ENCODE measurements at places on chromosomes 1 and 21. TPM values are rescaled to one million over a fixed set of nuclear protein-coding genes. Genes with fewer than 3 reads are reported as not detected.

C1QA gene
- 44.4 TPM for total RNA-seq

C1orf226 gene
- 4.2 TPM for total RNA-seq

FOXD2 gene
- 0.19 TPM for total RNA-seq

IQCC gene
- total RNA-seq = 1.6 TPM

ADORA1 gene
- total RNA-seq = 8.1 TPM

KCND3 gene
- total RNA-seq = 18.6 TPM

FCRL4 gene
- total RNA-seq = not detected

DNA sequence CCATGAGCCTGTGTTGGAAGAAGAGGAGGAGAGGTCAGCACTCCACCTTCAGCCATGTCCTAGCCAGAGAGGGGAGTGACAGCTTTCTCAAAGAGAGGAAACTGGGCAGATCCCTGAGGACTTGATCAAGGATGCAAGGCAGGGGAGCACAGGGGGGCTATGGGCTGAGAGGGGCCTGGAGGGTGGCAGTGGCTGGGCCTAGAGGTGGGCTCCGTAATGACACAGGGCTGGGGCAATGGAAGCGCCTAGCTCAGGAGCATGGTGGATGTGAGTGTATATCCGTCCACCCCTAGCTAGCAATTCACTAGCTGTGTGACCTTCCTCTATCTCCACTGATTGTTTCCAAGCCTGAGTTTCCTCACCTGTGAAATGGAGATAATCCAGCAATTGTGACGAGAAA lies 32.6 kb downstream of the NEK2 start:
- DNase-seq = peak; percentile 41

- no peak for DNase-seq
Measured at GRCh38 chr1:58391056-58391455, 155.5 kb downstream of the OMA1 start.

DNA sequence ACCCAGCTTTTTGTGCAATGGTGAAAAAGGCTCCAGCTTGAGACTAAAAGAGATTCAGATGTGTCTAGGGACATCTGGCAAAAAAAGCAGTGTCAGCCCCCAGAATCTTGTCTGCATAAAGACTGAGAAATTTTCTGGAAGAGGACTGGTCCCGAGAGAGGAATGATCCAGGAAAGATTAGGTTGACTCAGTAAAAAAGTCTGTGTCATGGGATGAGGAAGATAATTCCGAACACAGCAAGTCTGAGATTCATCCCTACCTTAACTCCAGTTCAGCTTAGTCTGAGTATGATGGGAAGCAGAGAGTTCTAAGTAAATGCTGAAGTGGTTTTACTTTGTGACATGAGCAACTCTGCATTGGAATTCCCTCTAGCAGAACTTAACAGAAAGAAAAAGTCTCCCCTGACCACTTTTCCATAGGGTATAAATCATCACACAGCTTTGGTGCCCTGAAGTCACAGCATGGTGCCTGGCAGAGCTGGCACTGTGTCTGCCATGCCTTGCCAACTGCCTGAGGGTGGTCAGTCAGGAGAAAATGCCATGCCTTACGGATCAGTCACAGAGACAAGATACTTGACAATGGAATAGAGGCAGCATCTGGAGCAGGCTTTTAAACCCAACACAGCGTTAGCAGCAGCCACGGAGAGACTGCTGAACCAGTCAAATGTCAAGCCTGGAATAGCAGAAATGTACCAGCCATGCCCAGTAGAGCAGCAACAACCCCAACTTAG lies 153.4 kb downstream of the ZC3H11B start:
- no peak for DNase-seq

DNA sequence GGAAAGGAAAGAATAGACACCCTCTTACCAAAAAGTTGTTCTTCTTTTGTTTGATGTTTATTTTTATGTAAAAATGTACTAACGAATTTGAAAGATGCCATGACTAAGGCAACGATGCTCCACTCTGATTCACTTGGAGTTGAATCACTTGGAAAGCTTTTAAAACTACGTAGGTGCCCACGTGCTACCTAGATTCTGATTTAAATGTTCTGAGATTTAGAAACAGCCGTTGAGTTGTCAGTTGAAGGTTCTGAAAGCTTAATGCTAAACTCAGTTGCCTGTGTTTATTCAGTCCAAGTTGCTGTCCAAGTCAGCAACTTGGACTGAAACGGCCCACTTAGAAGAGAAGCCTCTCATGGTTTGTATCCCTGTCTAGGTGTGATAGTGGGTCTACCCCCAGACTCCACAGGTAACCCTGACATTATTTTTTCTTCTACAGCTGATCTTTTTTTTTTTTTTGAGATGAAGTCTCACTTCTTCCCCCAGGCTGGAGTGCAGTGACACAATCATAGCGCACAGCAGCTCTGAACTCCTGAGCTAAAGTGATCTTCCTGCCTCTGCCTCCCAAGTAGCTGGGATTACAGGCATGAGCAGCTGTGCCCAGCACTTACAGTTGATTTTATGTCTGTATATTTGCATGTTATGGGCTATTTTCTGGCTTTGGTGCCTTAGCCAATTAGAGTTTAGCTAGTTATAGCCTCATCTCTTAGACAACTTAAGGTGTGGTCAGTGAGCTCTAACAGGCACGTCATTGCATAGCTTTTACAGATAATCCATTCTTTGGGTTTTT lies 1.4 kb upstream of the VAMP4 start:
- DNase-seq = no peak

- no peak for DNase-seq
Measured at GRCh38 chr1:17028662-17029188, 17.0 kb upstream of the ATP13A2 start.

- DNase-seq = no peak
Measured at GRCh38 chr1:25724966-25725365, 75.0 kb upstream of the SELENON start.

DNA sequence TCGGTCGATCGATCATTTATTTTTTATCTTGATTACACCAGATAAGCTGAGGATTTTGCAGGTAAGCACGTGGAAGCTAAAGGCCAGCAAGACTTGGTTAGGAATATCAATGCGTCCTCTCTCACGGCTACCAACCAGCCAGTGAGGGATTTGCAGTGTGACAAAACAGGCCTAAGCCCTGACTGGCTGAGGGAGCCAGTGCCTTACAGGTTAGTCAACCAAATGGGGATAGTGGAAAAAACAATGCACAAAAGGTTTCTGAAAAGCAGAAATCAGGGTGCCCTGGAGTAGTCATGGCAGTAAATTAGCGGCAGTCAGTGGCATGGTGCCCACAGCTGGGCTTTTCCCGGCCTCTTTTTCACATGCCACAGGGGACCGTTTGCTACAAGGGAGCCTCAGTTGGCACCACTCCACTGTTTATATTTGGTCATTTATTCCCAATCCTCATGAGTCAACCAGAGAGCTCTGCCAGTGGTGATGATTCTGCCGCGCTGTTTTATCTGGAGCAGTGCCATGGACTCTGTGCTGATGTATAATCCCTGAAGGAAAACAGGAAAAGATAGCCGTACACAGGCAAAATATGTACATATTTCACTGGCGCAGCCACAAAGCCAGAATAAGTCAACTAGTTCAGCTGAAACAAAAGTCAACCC lies 167.6 kb downstream of the RHOU start:
- peak; percentile 92 for DNase-seq

GRCh38 chr21:23694390-23694789 lies 1912.9 kb downstream of the MRPL39 start:
- DNase-seq = no peak

GRCh38 chr21:43338951-43339350 lies 88.0 kb downstream of the SIK1 start:
- DNase-seq = peak; percentile 28

DNA sequence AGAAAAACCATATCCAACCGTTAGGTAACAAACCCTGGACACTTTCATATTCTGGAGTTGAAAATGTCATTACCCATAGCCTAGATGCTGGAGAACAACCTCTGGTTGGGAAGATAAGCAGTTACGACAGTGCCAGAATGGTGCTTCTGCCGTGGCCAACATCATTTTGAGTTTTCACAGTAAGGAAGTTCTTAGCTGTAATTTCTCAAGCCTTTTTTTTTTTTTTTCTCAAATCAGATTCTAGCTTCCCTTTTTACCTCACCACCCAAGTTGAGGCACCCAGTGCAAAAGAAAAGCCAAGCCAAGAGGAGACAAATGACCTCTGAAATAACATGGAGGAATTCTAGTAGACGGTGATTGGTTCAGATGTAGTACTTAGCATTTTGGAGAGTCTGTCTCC lies 21.8 kb downstream of the PPT1 start:
- no peak for DNase-seq

GRCh38 chr1:210711825-210712612 lies 383.3 kb downstream of the HHAT start:
- no peak for DNase-seq

GRCh38 chr1:150477320-150477719 lies 9.9 kb upstream of the TARS2 start:
- no peak for DNase-seq

DNA sequence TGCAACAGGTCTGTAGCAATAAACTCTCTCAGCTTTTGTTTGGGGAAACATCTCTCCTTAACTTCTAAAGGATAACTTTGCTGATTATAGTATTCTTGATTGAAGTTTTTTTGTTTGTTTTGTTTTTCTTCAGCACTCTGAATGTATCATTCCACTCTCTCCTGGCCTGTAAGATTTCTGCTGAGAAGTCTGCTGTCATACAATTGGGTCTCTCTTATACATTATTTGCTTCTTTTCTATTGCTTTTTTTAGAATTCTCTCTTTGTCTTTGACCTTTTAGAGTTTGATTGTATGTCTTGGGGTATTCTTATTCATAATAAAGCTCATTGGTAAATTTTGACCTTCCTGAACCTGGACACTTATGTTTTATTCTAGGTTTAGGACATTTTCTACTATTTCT lies 386.3 kb downstream of the MRPL39 start:
- no peak for DNase-seq

- no peak for DNase-seq
Measured at GRCh38 chr1:67791686-67792085, 41.6 kb downstream of the GNG12 start.

GRCh38 chr1:170247751-170248521 lies 102.2 kb downstream of the NTMT2 start:
- no peak for DNase-seq

DNA sequence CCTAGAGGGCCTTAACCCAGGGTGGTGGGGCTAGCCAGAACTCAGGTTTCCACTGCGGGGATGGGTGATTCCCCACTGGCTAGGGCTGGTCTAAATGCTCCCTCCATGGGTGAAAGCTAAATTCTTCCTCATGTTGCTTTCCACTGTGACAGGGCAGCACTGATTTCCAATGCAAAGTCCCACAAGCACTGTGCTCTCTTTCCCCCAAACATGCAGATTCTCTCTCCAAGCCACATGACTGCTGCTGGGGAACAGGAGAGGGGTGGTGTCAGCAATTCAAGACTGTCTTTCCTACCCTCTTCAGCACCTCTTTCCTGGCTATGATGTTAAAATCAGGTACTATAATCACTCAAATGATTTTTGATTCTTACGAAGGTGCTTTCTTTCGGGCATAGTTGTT lies 215.5 kb downstream of the RWDD3 start:
- DNase-seq = no peak

GRCh38 chr1:218529646-218530300 lies 184.6 kb downstream of the TGFB2 start:
- DNase-seq = no peak

GRCh38 chr1:246690100-246690499 lies 34.1 kb upstream of the SCCPDH start:
- no peak for DNase-seq

GRCh38 chr1:165144757-165145397 lies 211.6 kb downstream of the LMX1A start:
- DNase-seq = no peak

DNA sequence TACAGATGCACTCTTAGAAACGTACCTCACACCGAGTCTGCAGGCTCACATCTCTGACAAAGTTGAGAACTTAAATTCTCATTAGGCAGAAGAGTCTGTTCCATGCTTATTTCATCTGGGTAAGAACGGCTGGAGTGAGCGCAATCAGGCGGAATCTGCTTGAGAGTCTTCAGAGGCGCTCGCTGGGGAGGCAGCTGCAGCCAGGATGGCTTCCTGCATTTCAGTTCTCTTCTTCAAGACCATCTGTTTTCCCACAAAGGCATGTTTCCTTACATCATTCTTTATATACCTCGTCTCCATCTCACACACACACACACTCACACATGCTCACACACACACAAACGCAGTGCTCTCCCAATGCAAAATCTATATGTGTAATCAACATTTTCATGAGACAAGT lies 497.1 kb downstream of the AJAP1 start:
- no peak for DNase-seq

DNA sequence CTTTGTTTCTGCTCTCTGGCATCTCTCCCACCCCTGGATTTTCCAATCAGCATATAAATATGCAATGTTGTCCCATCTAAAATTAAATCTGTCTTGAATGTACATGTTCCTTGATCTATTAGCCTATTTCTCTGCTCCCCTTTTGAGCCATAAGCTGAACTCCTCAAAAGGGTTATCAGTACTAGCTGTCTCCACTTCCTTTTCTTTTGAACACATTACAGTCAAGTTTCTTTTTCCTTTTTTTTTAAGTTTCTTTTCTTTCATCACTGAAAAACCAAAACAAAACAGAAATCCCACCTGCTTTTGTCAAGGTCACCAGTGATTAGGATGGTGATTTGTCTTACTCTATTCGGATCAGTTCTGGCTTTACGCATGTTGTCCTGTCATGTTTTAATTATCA lies 29.3 kb downstream of the XCL2 start:
- no peak for DNase-seq

DNA sequence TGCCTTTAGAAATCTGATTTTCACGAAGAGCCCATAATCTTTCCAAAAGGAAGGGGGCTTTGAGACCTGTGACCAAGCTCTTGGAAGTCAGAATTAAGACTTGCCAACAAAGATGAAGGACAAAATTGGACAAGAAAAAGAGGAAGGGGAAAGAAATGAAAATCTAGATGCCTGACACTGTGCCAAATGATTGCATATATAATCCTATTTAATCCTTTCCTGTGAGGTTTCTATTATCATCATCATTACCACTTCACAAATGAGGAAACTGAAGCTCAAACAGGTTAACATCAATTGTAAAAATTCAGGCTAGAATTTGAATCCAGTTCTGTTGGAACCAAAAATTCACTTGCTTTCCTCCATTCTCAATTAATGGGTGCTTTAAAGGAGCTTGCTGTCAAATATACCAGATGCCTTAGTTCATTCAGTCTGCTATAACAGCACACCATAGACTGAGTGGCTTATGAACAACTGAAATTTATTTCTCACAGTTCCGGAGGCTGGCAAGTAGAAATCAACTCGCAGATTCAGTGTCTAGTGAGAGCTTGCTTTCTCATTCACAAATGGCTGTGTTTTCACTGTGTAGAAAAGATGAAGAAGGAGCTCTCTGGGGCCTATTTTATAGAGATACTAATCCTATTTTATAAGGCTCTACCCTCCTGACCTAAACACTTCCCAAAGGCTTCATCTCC lies 197.5 kb upstream of the ST6GALNAC5 start:
- DNase-seq = no peak

DNA sequence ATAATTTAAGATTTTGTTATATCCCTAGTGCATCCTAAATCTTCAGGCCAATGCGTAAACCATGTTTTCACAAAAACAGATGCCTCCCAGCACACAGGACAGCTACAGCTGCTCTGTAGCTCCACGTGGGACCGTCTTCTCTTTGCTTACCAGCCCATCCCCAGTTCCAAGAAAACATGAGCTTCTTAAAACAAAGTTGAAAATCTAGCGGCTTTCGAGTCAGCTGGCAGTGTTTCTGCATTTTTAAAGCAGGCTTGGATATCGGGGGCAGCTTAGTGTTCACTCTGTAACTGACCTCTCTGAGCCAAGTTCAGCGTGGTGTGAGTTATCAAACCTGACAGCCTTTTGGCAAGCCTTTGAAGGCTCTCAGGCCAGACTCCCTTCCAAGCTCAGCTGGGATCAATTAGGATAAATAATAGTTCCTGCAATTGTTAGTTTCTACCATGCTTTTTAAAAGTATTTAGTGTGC lies 881.5 kb downstream of the LTN1 start:
- DNase-seq = no peak
